ENCODE measurements at places on chromosomes 5 and 9. TPM values are rescaled to one million over a fixed set of nuclear protein-coding genes. Genes with fewer than 3 reads are reported as not detected.

DNA sequence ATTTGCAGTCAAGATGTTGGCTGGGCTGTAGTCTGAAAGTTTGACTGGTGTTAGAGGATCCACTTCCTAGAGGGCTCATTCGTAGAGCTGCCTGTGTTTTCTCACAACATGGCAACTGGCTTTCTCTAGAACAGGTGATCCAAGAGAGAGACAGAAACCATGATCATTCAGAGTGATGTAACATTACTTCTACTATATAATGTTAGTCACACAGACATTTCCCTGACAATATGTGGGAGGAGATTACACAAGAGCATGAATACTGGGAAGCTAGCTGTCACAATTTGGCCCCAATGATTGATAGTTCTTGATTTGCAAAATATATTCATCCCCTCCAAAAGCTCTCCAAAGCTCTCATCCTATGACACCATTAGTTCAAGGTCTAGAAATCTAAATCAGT, 10.9 kb upstream of the TMEM161B start:
- no peaks in the 10 kb centered on the region for H3K36me3 ChIP-seq
- H3K4me1 ChIP-seq, result peaks cover 4% of the 10 kb centered on the region
- H3K4me3 ChIP-seq, result no peak overlapping the region
- H3K27ac ChIP-seq, result no peak overlapping the region

Gene GRAMD2B
- polyA plus RNA-seq, result 1.9 TPM

DNA sequence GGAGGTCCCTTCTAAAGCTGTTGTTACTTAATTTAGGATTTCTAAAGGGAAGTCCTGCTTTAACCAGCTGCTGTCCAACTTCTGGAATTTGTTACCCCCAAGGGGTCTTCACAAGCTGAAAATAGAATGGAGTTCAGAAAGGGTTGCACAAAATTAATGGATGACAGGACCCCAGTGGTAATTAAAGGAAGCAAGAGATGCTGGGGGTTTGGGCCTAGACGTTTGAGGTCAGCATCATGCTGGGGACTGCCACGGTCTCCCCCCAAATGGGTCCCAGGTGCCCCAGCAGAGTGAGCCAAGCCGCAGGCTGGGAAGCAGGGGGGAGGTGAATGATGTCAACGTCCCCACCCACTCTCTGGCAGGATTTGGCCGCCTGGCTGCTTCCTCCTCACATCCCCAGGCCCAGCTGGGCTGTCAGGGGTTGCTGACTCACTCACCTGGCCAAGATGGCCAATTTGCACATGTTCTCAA, 97.5 kb upstream of the ARAP3 start:
- peak overlapping the region; percentile 69 for H3K27ac ChIP-seq
- no peaks in the 10 kb centered on the region for H3K36me3 ChIP-seq
- H3K27me3 ChIP-seq, result peaks cover 2% of the 10 kb centered on the region
- no peak overlapping the region for H3K4me3 ChIP-seq

Gene UBE2R2
- polyA plus RNA-seq, result 33.0 TPM

Gene SLCO6A1
- not detected for polyA plus RNA-seq

Gene FOXI1
- not detected for polyA plus RNA-seq

DNA sequence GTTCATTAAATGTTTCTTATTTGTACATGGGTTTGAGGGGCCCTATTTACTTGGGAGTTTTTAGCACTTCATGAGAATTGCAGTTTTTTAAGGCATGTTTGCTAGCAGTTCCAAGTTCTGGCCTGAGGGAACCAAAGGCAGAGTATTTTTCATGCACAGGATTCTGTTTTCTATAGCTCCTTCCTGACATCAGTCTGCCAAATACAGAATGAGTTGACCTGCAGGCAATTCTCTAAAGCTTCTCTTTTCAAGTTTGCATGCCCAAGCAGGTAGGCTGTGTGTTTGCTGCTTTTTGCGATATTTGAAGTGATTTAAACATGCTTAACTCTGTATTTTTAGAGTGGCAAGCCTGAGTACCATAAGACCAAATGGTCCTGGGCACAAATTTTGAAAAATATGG, 75.8 kb downstream of the AOPEP start:
- H3K4me3 ChIP-seq, result no peak overlapping the region
- H3K27me3 ChIP-seq, result no peaks in the 10 kb centered on the region
- peaks cover 13% of the 10 kb centered on the region for H3K4me1 ChIP-seq
- H3K36me3 ChIP-seq, result peaks cover 25% of the 10 kb centered on the region

Gene PCDHA1
- not detected for polyA plus RNA-seq
